ENCODE measurements at places on chromosomes 2 and 18.
A peak's percentile ranks its signal among the peaks of the same experiment; 100 is the strongest.

DNA sequence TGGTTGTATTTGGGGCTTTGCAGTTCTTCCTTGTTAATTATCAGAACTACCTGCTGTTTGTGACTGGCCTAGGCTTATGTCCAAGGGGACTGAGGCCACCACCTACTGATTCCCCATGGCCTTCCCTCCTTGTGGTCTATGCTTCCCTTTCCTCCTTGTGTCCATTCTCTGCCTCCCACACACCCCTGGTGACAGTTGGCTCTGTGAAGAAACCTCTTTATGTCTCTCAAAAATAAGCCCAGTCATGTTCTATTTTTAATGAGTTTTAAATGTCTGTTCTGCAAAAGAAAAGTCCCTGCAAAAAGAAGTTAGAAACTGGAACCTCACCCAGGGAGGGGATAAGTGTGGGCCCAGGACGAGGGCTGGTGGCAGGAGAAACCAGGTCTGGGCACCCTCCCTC is 105.0 kb downstream of the SMC6 start:
- no peak for DNase-seq

DNA sequence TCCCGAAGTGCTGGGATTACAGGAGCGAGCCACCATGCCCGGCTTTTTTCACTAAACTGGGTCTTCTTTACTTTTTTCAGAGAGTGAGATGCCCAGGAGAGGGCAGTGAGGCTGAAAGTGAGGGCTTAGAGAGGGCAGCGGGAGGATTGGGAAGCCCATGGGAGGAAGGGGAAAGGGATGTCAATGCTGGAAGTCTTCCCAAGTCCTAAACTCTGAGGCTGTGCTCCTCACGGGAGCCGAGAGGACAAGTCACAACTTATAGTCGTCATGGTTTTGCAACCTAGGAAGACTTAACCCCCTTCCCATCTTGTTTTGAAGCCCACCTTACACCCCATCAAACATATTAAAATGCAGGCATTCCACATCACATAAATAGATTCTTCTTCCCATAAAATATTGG is 15.1 kb upstream of the MEP1B start:
- no peak for DNase-seq

GRCh38 chr2:219041252-219041651 is at the start of gene CFAP65:
Gene CFAP65 (minus strand): TSS chr2:219041516. CDS start chr2:219039048, 2,468 bp downstream.
- DNase-seq, result peak; percentile 63

DNA sequence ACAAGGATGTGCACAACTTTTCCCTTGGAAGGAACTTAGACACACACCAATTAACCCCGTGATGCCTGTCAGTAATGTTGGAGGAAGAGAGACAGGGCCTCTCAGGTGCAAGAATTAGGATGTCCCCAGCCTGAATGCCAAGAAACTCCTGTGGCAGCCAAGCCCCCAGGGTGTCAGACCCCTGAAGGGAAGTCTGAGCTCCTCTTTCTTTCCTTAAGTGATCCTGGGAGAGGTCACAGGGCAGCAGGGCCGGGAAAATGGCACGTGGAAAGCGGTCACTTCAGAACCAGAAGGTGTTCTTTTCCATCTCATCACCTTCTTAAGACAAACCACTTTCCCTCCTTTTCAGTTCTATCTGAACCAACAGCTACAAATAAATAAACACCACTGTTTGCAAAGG is 185.9 kb downstream of the ANAPC1 start:
- DNase-seq, result no peak

- no peak for DNase-seq
Observed at GRCh38 chr2:44813165-44813564, 128.3 kb upstream of the SIX3 start.

GRCh38 chr2:42137125-42137841 is 31.9 kb upstream of the EML4 start:
- no peak for DNase-seq

DNA sequence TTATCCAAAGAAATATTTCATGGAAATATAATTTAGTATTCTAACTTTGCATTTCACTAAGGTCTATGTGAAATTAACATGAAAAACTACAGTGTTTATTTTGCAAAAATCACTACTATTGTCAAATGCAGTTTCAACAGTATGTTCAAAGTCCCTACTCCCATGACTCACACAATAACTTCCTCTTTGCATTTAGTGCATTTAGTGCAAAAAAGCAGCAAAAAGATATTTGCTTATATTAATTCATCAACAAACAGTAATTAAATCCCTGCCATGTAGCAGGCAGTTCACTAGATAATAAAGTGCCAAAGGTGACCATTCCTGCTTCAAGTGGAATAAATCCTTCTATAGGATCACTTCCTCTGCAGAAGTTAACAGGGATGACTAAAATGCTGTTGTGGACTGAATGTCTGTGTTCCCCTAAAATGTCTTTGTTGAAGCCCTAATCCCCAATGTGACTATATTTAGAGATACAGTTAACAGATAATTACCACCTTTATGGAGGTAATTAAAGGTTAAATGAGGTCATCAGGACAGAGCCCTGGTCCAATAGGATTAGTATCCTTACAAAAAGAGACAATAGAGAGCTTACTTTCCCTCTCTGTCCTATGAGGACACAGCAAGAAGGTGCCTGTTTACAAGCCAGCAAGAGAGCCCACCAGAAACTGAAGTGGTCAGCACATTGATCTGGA is 61.7 kb downstream of the STK39 start:
- DNase-seq, result no peak

DNA sequence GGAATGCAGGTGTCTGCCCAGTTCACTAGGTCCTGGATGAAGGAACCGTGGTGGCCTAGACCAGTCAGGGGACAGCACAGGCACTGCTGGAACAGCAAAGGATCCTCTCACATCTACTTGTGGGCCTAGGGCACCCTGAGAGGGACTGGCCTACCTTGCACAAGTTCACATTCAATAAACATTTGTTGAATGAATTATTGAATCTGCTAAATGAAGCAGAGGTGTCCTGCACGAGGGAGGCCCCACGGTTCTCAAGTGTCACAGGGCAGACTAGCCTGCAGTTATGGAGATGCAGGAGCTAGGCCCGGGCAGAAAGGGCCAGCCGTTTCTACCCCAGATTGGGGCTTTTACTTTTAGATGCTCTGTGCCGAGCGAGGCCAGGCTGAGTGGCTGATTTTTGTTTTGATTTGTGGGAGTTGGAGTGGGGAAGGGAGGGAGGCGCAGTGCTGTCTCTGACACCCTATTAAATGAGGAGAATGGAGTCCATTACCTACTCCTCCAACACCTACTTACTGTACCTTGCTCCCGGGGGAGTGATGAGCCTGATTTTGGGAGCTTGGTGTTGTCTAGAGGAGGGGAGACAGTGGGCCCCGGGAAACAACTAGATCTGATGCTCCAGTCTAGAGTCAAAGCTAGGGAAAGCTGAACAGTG is 18.4 kb downstream of the SH2D6 start:
- no peak for DNase-seq

DNA sequence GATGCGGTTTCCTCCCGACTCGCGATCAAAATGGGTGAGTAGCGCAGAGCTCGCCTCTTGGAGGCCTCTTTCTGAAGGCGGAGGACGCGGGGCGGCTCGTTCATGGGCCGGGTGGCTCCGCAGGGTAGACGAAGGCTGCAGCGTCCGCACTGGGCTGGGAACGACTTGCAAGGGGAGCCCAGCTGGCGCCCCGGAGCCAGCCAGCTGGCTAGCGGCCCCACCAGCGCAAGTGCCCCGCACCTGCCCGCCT is 328 bp upstream of the PASK start:
- no peak for DNase-seq

DNA sequence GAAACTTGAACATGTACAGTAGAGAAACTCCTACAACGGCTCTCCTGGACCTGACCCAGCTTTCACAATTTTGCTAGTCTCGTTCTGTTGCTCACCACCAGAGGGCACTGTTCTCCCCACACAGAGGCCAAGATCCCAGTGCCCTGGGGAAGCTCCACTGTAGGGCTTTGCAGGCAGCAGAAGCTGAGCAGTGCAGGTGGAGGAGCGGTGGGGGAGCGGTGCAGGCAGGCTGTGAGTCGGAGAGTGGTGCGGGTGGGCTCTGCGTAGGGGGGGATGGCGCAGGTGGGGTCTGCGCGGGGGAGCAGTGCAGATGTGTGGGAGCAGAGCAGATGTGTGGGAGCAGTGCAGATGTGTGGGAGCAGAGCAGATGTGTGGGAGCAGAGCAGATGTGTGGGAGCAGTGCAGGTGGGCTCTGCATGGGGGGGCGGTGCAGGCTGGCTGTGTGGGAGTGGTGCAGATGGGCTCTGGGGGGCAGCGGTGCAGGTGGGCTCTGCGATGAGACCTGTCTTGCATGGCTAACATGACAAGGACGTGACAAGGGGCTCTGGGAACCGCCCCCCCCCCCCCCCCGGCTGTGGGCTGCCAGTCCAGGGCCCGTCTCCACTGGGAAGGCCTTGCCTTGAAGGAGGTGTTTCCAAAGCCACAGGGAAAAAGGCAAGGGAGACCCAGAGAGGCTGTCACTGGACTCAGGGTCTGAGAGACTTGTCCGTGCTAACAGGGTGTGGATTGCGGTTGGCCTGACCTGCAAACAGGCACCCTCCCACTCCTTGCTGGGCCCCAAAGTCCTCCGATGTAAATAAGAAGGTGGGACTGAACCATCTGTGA is 7.3 kb downstream of the CYS1 start:
- peak; percentile 90 for DNase-seq

- no peak for DNase-seq
Observed at GRCh38 chr18:49243391-49243790, 217.1 kb downstream of the DYM start.

- no peak for DNase-seq
Observed at GRCh38 chr2:221235941-221236340, 336.2 kb downstream of the EPHA4 start.

- no peak for DNase-seq
Observed at GRCh38 chr2:54464341-54464740, 8.2 kb downstream of the SPTBN1 start.

GRCh38 chr18:39455285-39455684 is 1889.7 kb upstream of the CELF4 start:
- no peak for DNase-seq

GRCh38 chr18:38644875-38645641 is 1079.5 kb upstream of the CELF4 start:
- no peak for DNase-seq

GRCh38 chr18:25056429-25056828 is 295.5 kb downstream of the ZNF521 start:
- DNase-seq, result no peak

DNA sequence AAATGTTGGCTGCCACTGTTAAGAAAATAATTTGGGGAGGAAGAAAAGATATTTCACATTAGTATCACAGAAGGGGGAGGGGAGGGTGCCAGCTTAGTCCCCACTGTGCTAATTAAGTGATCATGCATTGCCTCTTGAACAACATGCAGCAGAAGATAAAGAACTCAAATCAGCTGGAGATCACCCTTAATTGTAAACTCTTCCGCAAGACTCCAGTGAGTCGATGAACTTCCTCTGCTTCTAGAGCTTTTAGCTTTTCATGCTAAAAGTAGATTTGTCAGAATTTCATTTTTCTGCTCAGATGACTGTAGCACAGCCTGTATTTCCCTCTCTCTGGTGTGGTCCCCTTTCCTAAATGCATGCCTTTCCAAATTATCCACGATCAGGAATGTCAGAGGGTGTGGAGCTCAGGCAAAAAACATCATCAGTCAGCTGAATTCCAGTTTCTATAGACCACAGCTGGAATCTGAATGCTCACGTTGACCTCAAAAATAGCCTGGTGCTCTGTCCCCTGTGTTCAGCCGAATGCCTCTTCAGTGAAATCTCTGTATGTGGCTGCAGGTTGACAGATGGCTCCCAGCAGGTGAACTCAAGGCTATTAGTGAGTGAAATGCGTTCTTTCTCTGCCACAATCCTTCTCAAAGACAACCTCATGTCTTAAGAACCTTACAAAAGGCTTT is 156.8 kb upstream of the UNC80 start:
- DNase-seq, result no peak

DNA sequence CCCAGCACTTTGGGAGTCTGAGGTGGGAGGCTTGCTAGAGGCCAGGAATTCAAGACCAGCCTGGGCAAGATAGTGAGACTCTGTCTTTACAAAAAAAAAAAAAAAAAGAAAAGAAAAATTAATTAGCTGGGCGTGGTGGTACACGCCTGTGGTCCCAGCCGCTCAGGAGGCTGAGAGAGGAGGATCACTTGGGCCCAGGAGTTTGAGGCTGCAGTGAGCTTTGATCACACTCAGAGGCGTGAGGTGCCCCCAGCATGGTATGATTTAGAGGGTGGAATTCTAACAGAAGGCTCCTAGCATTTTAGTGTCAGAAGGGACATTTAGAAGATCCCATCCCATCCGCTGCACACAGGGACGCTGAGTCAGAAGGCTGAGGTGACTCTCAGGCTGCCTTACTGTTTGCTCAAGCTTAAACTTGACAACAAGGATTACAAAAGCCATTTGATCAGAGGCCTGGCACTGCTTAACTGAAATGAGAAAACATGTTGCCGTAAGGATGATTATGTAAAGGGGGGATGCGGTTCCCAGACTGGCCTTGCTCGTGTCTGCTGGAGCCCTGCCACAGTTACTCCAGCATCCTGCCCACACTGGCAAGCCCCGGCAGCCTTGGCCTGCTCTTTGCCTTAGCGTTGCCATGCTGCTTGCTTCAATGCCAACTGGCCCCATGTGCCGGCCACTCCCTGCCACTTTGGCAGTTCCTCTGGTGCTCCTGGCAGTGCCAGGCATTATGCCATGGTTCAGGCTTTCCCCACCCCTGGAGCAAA is 45.6 kb upstream of the SLC1A4 start:
- no peak for DNase-seq

- DNase-seq, result peak; percentile 70
Observed at GRCh38 chr2:10048501-10049171, 5.3 kb downstream of the KLF11 start.

DNA sequence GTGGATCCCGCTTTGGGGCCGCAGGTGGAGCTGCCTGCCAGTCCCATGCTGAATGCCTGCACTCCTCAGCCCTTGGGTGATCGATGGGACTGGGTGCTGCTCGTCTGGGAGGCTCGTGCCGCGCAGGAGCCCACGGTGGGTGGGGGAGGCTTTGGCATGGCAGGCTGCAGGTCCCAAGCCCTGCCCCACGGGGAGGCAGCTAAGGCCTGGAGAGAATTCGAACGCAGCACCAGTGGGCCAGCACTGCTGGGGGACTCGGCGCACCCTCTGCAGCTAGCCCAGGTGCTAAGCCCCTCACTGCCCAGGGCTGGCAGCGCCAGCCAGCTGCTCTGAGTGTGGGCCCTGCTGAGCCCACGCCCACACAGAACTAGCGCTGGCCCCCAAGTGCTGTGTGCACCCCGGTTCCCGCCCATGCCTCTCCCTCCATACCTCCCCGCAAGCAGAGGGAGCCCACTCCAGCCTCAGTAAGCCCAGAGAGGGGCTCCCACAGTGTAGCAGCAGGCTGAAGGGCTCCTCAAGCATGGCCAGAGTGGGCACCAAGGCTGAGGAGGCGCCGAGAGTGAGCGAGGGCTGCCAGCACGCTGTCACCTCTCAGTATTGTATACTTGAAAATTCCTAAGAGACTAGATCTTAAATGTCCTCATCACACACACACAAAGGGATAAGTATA is 1654.2 kb upstream of the SLC39A10 start:
- no peak for DNase-seq

DNA sequence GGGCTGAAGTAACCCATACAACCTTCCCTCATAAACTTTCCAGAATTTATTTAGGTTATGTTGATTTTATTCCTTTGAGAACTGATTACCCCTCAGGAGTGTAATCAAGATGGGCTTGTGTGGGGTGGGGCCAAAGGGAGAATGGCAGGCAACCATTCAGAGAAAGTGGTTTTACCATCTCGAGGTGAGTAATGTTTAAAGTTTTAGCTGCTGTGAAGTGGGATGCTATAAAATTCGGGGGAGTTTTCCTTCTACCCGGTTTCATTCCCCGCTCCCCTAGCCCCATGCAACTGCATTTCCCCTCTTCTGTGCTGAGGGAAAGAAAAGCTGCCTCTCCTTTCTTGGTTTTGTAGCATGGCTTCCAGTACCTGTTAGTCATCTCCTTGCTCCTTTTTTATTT is 34.7 kb downstream of the MAP4K4 start:
- DNase-seq, result no peak

All from hepatic stellate cell (primary cell).